ENCODE measurements at places on chromosomes 11 and 22.
A peak's percentile ranks its signal among the peaks of the same experiment; 100 is the strongest.

DNA sequence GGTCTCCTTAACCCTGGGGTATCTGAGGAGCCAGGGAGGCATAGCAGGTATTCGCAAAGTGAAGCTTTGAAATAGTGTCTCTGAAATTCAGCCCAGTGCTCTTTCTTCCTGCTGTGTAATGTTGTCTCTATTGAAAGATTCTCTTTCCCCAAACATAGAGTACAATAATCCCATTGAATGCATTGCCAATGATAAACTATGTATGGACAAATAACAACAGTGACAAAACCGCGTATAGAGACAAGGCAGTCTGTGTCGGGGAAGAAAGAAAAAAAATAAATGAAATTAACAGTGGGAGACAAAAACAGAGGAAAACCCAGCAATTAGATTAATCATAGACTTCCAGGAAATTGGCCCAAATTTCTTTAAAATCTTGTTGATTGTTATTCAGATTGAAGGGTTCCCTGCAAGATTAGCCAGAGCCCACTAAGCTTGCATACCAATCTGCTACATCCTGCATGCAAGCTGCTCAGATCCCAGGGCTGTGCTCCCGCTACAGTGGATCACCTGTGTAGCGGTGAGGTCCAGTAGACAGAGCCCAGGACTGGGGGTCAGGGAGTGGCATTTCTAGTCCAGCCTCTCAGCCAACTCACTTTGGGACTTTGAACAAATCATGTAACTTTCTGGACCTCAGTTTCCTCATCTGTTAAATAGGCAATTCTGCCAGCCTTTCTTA lies 492.8 kb downstream of the INSC start:
- H3K4me3 ChIP-seq, result no peak overlapping the region
- no peak overlapping the region for H3K27ac ChIP-seq
- no peaks in the 10 kb centered on the region for H3K4me1 ChIP-seq
- no peaks in the 10 kb centered on the region for H3K36me3 ChIP-seq

GRCh38 chr11:2136209-2136951 lies 2.8 kb downstream of the IGF2 start:
- H3K27me3 ChIP-seq, result peaks cover 32% of the 10 kb centered on the region
- peaks cover 37% of the 10 kb centered on the region for H3K36me3 ChIP-seq
- H3K4me1 ChIP-seq, result peaks cover 7% of the 10 kb centered on the region
- peak overlapping the region; percentile 66 for H3K4me3 ChIP-seq
- no peak overlapping the region for H3K27ac ChIP-seq

- H3K36me3 ChIP-seq, result peaks cover 42% of the 10 kb centered on the region
- H3K27ac ChIP-seq, result peak overlapping the region; percentile 91
- H3K4me1 ChIP-seq, result peaks cover 17% of the 10 kb centered on the region
- H3K27me3 ChIP-seq, result no peaks in the 10 kb centered on the region
- DNase-seq, result peak; percentile 37
Observed at GRCh38 chr11:67289651-67290479, 762 bp downstream of the ANKRD13D start.

GRCh38 chr11:35794333-35794732 lies 131.8 kb downstream of the TRIM44 start:
- peaks cover 10% of the 10 kb centered on the region for H3K4me1 ChIP-seq
- DNase-seq, result no peak
- H3K36me3 ChIP-seq, result no peaks in the 10 kb centered on the region
- no peaks in the 10 kb centered on the region for H3K27me3 ChIP-seq
- H3K27ac ChIP-seq, result no peak overlapping the region
- no peak overlapping the region for H3K4me3 ChIP-seq

DNA sequence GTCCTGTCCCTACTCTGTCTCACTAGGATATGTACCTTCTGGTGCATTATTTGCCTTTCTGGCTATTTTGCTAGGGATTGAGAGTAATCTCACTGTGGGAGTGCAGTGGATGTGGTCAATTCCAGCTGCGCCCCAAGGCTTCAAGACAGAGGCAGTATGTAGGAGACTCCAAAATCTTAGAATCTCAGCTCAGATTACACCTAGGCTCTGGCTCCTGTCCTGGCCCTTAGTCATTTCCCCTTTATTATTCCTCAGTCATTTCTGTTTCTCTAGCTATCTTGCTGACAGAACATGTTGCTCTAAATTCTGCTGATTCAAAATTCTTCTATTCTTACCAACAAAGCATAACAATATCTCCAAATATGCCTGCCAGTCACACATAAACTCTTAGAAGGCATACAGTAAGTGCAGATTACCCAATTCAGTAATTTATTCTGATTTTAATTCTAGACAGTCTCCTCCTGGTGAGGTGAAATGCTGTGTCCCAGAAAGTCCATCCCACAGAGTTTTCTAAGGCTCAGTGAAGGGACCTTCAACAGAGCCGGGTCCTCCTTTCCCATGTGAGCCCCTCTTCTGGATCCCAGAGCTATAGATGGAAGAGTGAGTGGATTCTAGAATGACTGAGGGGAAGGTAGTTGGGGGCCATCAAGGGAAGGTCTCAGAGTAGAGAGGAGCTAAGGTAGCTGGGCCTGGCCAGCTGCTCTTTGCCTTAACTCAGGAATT lies 24.3 kb upstream of the GLYATL1 start:
- no peaks in the 10 kb centered on the region for H3K27me3 ChIP-seq
- no peak overlapping the region for H3K4me3 ChIP-seq
- no peak for DNase-seq
- H3K36me3 ChIP-seq, result no peaks in the 10 kb centered on the region
- no peak overlapping the region for H3K27ac ChIP-seq

- no peaks in the 10 kb centered on the region for H3K4me1 ChIP-seq
- H3K4me3 ChIP-seq, result no peak overlapping the region
- no peaks in the 10 kb centered on the region for H3K36me3 ChIP-seq
- H3K27ac ChIP-seq, result no peak overlapping the region
- peak; percentile 67 for DNase-seq
- H3K27me3 ChIP-seq, result no peaks in the 10 kb centered on the region
Observed at GRCh38 chr11:100932474-100933100, 197.0 kb downstream of the PGR start.

DNA sequence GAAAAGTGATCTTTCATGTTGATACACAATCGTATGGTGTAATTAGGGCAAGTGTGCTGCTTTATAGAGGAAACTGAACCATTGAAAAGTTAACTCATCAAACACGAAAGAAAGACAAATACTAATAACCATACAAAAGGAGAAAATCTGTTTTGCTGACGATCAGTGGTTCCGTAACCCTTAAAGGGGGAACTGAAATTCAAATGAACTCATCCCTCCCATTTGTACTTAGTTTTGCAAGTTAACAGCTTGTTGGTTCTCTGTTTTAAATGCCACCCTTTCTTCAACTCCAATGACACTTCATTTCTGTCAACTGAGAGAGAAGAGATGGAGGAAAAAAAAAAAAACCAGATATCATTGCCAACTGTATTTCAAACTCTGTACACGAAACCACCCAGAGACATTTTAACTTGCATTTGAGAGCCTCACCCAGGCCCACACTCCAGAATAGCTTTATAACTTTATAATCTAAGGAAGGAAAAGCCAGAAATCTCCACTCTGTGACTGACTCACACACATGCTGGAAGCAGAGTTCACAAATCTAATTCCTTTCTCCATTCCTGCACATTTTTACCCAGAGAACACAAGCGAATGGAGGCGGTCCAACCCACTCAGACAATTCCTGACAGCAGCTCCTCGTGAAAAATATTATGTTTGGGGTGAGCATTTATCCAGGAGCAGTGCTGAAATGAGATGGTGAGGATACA lies 17.4 kb upstream of the CSNK2A3 start:
- no peak overlapping the region for H3K4me3 ChIP-seq
- no peaks in the 10 kb centered on the region for H3K27me3 ChIP-seq
- no peak overlapping the region for H3K27ac ChIP-seq
- no peaks in the 10 kb centered on the region for H3K36me3 ChIP-seq
- no peak for DNase-seq

DNA sequence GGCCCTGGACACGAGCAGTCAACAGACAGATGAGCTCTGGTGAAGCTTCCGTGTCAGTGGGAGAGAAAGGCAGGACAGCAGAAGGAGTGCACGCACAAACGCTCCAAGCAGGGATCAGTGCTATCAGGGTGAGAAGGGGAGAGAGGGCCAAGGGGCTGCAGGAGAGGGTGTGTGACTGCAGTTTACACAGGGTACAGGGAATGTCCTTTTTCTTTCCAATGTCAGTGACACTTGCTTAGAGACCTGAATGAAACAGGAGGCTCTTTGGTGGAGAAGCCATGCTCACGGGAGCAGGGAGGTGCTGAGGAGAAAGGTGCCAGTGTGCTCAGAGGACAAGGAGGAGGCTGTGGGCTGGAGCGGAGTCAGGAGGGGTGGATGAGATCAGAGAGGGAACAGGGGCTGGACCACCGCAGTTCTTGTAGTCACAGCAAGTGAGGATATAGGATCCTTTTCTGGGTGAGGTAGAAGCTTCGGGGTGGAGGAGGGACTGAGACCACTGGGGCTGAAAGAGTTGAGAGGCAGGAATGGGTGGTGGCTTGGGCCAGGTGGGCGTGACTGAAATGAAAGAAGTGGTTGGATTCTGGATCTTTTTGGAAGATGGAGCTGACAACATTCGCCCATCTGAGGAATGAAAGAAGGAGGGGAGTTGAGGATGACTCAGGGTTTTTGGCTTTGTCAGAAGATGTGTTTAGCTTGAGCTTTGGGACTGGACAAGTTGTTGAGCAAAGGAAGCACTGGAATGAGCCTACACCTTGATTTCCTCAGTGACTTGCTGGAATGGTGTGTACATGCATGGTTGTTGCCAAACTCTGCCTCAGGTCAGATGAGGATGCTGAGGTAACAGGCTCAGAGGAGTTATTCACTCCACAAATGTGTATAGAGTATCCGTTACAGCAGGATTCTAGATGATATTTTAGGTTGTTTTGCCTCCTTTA lies 87.9 kb downstream of the ADAMTS15 start:
- no peaks in the 10 kb centered on the region for H3K27me3 ChIP-seq
- H3K27ac ChIP-seq, result no peak overlapping the region
- no peaks in the 10 kb centered on the region for H3K36me3 ChIP-seq

- H3K27ac ChIP-seq, result no peak overlapping the region
- H3K4me1 ChIP-seq, result no peaks in the 10 kb centered on the region
- no peak for DNase-seq
- no peaks in the 10 kb centered on the region for H3K36me3 ChIP-seq
- H3K27me3 ChIP-seq, result no peaks in the 10 kb centered on the region
Observed at GRCh38 chr11:128853559-128853958, 13.5 kb downstream of the KCNJ1 start.

GRCh38 chr11:79018371-79018849 lies 422.4 kb downstream of the TENM4 start:
- no peaks in the 10 kb centered on the region for H3K27me3 ChIP-seq
- H3K4me3 ChIP-seq, result no peak overlapping the region
- H3K36me3 ChIP-seq, result no peaks in the 10 kb centered on the region

GRCh38 chr22:36936362-36937116 lies 23.1 kb downstream of the CSF2RB start:
- no peaks in the 10 kb centered on the region for H3K4me1 ChIP-seq
- no peak for DNase-seq
- H3K27me3 ChIP-seq, result no peaks in the 10 kb centered on the region

DNA sequence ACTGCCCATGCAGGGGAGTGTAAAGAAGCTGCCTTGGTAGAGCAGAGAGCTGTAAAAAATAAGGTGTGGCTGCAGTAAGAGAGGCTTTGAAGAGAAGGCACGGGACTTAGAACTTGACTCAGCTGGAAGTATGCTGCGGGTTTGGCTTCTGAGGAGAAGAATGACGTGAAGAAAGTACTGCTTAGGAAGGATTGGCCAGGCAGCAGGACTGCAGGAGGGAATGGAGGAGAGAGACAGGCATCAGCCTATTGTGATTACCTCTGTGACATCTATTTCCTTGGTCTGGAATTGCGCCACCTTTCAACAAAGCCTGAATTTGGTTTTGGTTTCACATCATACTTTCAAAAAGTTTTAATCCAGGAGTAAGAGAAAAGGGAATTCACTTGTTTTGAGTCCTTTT lies 22.5 kb downstream of the PRRG4 start:
- H3K27me3 ChIP-seq, result no peaks in the 10 kb centered on the region
- H3K4me1 ChIP-seq, result no peaks in the 10 kb centered on the region
- peak; percentile 85 for DNase-seq
- H3K4me3 ChIP-seq, result no peak overlapping the region

DNA sequence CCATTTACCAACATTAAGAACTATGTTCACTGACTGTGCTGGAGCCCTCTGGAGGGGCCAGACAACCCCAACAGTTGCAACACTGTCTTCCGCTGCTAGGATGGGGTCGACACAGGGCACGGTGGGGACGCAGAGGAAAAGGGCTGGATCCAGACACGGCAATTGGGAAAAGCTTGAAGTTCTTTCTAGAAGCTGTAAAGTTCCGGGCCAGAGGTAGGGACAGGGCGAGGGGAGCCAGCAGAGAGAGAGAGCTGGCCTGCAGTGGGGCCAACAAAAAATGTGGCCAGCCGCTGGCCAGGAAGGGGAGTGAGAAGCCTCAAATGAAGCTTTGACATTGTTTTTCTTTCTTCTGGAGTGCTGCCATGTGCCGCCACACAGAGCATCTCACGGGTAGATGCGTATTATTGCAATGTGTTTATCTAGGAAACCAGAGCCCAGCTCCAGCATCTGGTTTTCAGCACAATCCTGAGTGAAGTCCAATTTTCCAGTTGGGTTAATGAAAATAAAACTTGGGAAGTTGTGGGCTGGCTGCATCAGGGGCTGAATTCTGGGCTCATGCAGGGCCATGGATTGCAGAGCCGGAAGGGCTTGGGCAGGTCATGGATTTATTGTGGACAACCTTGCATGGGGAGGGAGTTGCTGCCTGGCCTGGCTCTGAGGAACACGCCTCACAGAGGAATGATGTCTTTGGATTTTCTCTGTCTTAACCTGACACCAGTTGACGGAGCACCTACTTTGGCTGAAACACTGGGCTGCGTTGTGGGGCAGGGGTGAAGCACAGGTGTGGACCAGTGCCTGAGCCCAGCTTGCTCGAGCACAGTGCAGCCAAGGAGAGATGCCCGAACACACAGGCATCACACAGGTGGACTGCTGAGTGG lies 67.6 kb upstream of the AMPD3 start:
- no peaks in the 10 kb centered on the region for H3K27me3 ChIP-seq
- DNase-seq, result peak; percentile 34
- no peaks in the 10 kb centered on the region for H3K36me3 ChIP-seq
- no peak overlapping the region for H3K27ac ChIP-seq
- H3K4me3 ChIP-seq, result no peak overlapping the region

GRCh38 chr11:86063536-86063935 lies 5.3 kb downstream of the PICALM start:
- H3K4me3 ChIP-seq, result no peak overlapping the region
- DNase-seq, result no peak
- peaks cover 5% of the 10 kb centered on the region for H3K4me1 ChIP-seq
- H3K27ac ChIP-seq, result no peak overlapping the region
- H3K27me3 ChIP-seq, result no peaks in the 10 kb centered on the region

GRCh38 chr11:19955660-19956059 lies 204.6 kb downstream of the DBX1 start:
- H3K4me3 ChIP-seq, result no peak overlapping the region
- H3K4me1 ChIP-seq, result peaks cover 10% of the 10 kb centered on the region
- H3K36me3 ChIP-seq, result no peaks in the 10 kb centered on the region
- no peak for DNase-seq

DNA sequence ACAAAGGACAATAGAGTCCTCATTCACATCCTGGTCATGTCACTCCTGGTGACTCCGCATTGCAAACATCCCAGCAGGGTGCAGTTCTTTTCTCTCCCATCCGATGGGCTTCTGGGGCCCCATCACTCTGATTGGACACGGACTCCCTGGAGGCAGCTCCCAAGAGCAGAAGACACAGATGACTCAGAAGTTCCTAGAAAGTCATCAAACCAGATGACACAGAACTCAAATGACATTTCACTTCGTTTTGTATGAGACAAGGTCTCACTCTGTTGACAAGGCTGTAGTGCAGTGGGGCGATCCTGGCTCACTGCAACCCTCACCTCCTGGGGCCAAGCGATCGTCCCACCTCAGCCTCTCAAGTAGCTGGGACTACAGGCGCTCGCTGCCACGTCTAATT lies 33.2 kb downstream of the ZNF195 start:
- H3K27me3 ChIP-seq, result no peaks in the 10 kb centered on the region
- no peak overlapping the region for H3K27ac ChIP-seq
- peak; percentile 23 for DNase-seq
- H3K4me1 ChIP-seq, result no peaks in the 10 kb centered on the region
- H3K4me3 ChIP-seq, result no peak overlapping the region

All from trophoblast cell (in vitro differentiated cells and primary cell).